NCI-H1092 treated with DMSO at 0.1 percent for 48 hours (cell line): ENCODE measurements at places on chromosomes 3 and 15.

GRCh38 chr3:30393079-30393478 lies 213.3 kb upstream of the TGFBR2 start:
- DNase-seq = no peak

DNA sequence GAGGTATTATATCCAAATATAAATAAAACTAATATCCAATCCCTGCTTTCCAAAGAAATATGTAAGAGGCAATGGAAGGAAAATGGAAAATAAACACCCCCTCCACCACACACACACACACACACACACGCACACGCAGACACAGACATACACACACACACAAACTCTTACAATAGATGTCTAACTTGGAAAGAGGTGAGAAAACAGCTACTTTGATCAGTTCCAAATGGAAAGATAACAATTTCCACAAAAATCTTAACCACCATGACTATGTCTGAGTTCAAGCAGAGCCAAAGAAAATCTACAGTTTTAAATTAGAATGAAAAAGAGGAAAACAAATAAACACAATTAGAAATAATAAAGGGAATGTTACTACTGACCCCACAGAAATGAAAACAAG lies 285.3 kb upstream of the TGFBR2 start:
- DNase-seq = no peak

GRCh38 chr3:73493543-73494308 lies 131.0 kb downstream of the PDZRN3 start:
- DNase-seq = no peak

DNA sequence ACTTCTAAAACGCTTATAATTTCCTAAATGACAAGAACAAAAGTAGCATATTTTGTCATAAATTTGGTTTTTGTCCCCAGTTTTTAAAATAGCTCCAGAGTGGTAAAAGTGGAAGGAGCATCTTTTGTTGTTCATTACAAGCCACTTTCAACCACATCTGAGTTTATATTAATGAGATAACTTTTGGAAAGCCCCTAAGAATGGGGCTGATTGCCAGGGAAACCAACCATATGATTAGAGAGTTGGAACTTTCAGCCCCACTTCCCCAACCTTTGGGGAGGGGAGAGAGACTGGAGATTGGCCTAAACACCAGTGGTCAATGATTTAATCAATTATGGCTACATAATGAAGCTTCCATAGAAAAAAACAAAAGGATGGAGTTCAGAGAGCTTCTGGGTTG lies 57.4 kb downstream of the CPA3 start:
- DNase-seq = no peak

DNA sequence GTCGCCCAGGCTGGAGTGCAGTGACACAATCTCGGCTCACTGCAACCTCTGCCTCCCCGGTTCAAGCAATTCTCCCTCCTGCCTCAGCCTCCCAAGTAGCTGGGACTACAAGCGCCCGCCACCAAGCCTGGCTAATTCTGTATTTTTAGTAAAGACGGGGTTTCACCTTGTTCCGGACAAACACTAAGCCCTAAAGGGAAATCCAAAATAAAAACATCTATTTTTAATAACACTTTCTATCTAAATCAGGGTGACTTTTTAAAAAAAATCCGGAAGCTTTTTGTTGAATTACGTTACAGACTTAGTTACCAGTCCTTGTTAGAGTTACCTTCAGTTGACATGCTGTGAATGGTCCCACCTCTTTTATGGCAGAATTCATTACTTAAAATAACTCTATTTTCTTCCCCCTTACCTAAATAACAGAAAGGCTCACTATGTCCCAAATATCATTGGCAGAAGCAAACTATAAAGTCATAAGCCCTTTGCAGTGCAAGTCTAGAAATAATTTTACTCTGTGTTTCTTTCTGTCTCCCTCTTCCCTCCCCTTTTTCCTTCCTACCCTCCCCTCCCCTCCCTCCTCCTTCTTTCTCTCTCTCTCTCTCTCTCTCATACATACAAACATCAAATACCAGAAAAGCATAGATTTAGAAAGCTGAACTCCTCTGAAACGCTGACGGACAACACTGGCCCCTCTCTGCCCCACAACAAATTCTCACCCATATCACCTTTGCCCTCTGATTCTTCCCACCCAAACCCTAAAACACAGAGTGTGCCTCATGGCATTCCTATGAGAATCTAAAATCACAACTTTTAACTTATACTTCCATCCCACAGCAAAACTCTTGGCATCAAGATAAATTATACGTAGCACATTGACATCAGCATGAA lies 18.3 kb downstream of the THBS1 start:
- no peak for DNase-seq

DNA sequence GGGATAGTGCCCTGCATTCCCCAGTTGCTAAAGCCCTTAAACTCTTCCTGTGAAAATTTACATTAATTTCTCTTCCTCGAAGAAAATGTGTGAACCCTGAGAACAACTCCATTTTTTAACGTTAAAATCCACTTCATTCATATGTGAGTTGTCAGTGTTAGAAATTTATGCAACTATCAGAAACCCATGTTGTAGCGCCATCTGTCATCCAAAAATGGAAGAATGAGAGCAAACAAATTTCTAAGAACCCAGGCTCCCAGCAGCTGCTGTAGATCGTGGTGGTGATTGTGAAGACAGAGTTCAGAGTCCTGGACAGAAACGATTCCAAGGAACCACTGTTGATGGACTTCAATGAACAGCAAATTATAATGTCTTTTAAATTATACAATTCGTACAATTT lies 179.7 kb upstream of the NDN start:
- no peak for DNase-seq

GRCh38 chr15:38602910-38603670 lies 38.5 kb upstream of the RASGRP1 start:
- no peak for DNase-seq

DNA sequence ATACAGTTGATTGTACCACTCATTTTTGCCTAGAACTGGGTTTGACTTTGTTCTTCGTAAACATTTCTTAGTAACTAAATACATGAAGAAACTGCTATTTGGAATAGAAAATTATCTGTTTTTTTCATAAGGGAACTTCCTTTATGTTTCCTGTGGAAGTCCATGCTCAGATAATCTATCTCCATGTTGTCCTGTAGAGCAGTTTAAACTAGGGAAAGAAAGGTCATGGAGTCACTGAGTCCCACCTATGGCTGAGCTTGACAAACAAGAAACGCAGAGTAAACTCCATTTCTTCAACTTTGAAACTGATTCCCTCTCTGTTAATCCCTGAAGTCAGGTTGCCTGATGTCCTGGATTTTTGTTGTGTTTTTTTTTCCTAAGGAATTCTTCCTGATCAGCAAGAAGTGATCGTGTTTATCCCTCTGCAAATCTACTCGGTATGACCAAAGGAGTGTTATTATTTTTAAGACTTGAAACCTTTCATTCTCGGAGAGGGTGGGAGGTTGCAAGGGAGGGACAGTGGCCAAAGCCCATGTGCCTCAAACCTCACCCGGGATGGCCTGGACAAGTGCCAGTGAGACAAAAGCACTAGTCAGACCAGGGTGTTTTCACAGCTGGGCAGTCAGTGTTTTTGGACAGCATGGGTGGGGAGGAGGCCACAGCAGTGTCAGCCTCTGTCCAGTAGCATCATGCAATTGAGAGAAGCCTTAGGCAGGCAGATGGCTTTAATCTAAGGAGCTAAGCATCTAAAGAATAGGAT lies 129.8 kb upstream of the PHLDB2 start:
- DNase-seq = no peak

- DNase-seq = no peak
Observed at GRCh38 chr3:118618247-118619040, 416.2 kb downstream of the IGSF11 start.

- DNase-seq = peak; percentile 59
Observed at GRCh38 chr3:65439641-65440284, 599.0 kb downstream of the MAGI1 start.

- no peak for DNase-seq
Observed at GRCh38 chr15:88131937-88132336, 124.6 kb downstream of the NTRK3 start.

DNA sequence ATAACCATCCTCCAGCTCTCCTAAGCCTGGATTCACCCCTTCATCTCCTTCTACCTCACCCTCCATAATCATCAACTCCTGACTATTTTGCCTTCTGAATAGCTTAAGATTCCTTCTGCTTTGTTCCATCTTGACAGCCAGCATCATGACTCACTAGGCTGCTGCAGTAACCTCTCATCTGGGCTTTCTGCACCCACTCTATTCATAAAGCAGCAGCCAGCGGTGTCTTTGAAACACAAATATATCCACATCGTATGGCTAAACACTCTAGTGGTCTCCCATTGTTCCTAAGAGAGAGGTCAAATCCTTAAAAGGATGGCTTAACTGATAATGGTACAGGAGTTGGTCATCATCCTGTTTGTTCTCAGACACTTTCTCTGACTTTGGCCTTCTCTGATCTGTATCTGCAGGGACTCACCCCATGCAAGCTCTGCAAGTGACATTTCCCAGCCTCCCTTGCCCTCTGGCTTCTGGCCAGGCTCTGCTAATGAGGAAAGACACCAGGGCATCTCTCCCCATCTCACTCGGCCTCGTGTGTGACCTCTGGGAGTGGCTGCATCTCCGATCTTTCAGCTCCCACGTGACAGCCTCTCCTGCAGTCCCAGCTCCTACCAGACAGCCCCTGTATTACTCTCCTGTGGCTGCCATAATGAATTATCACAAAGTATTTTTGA lies 6.2 kb downstream of the GRK7 start:
- no peak for DNase-seq

GRCh38 chr3:126521122-126521891 lies 2.6 kb upstream of the CHST13 start:
- no peak for DNase-seq

DNA sequence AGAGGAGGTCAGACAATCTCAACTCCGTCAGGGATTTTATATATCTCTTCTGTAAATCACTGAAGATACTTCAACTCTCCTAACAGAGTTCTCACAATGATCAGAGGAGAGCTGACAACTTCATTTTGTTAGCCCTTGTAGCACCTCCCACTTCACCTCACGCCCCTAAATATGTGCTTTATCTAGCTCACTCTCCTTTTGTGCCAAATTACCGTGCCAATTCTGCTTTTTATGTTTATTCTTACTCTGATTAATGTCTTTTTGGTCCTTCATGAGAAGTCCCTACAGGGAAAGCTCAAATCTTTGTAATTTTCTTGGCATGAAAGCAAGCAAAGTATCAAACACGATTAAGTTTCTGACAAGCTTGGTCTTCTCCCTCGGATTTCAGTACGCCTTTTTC lies 636.1 kb upstream of the NAALADL2 start:
- no peak for DNase-seq

GRCh38 chr3:20110826-20111225 lies 70.6 kb downstream of the KAT2B start:
- no peak for DNase-seq

- no peak for DNase-seq
Observed at GRCh38 chr3:126267169-126267975, 87.0 kb upstream of the ALDH1L1 start.

DNA sequence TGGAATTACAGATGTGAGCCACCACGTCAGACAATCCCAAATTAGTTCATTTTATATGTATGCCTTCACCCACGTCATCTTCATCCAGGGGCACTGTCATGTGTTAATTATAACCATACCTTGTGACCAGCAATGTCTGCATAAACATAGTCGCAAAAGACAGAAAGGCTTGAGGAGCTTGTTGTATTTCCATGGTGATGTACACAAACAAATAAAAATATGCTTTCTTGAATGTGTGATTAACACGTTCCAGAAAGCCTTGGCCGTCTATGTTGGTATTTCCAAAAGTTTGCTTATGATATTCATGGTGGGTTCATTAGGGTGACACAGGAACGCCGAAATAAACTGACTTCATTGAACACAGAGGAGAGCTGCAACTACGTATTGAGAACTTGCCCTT lies 524.7 kb upstream of the ZNF717 start:
- no peak for DNase-seq

- no peak for DNase-seq
Observed at GRCh38 chr3:175020101-175020500, 161.0 kb downstream of the NAALADL2 start.
